K562 (cell line): ENCODE measurements at places on chromosomes 2 and 18. TPM values are rescaled to one million over a fixed set of nuclear protein-coding genes. Genes with fewer than 3 reads are reported as not detected.

DNA sequence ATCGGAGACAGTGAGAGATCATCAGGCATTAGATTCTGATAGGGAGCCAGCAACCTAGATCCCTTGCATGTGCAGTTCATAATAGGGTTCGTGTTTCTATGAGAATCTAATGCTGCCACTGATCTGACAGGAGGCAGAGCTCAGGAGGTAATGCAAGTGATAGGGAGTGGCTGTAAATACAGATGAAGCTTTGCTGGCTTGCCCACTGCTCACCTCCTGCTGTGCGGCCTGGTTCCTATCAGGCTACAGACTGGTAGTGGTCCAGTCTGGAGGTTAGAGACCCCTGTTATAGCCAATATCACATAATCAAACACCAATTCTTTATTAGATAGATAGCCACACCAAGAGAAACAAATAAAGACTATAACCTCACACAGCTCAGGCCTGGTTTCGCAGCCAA is 51.0 kb upstream of the NBEAL1 start:
- no peaks in the 10 kb centered on the region for H3K36me3 ChIP-seq
- H3K27me3 ChIP-seq = no peaks in the 10 kb centered on the region
- no peak overlapping the region for H3K4me3 ChIP-seq
- H3K4me1 ChIP-seq = peaks cover 9% of the 10 kb centered on the region; the same call in 2 of the 3 replicates
- DNase-seq = no peak

- H3K4me3 ChIP-seq = no peak overlapping the region
- no peaks in the 10 kb centered on the region for H3K36me3 ChIP-seq
- DNase-seq = no peak
- H3K27me3 ChIP-seq = no peaks in the 10 kb centered on the region
Observed at GRCh38 chr18:5481621-5482020, 62.2 kb downstream of the EPB41L3 start.

DNA sequence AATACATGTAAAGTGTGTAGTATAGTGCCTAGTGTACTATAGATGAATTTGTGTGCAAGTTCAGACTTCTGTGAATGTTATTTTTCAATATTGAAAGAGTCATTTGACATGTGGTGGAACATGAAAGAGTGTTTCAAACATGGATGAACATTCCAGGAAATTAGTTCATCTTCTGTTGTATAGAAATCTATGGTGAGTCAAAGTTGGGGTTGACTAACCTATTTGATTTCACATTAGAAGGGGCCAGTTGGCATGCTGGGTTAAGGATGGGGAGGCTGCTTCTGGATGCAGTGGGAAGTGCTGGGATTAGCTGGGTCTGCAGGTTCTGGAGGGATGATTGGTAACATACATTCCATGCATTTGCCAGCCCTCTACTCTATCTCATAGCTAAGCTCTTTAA is 50.6 kb downstream of the LYPD6B start:
- H3K27me3 ChIP-seq = no peaks in the 10 kb centered on the region
- no peak overlapping the region for H3K27ac ChIP-seq

DNA sequence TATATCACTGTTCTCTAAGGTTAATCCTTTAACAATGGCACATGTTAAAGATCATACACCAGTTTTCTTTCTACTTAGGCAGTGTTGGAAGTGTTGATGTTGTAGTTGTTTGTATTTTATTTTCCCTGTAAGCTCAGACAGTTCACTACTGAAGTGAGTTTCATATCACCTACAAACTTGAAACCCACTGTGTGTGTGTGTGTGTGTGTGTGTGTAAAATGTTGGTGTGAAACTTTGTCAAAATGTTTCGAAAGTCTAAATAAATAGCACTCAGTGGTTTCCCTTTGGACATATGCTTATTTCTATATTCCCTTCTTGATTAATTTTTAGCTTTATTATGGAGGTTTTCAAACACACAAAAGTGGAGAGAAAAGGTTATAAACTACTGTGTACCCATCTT is 79.8 kb upstream of the CAVIN2 start:
- peaks cover 24% of the 10 kb centered on the region for H3K4me1 ChIP-seq
- no peak for DNase-seq
- H3K27me3 ChIP-seq = no peaks in the 10 kb centered on the region
- H3K27ac ChIP-seq = no peak overlapping the region
- H3K36me3 ChIP-seq = no peaks in the 10 kb centered on the region

DNA sequence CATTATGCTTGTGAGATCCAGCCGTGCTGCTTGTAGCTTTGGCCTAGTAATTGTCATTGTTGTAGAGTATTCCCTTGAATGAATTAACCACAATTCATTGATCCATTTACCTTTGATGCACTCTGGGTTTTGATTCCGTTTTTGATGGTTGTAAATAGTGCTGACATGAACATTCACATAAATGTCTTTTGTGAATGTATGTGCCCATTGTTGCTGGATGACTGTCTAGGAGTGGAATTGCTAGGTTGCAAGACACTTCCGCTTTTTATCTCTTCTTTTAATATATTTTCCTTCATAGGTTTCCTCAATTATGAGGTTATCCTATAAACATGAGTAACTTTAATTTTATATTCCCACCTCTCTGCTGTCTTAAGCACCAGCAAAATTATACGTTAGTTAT is 104.8 kb upstream of the CCDC68 start:
- no peaks in the 10 kb centered on the region for H3K27me3 ChIP-seq
- H3K4me3 ChIP-seq = no peak overlapping the region
- H3K4me1 ChIP-seq = no peaks in the 10 kb centered on the region
- H3K36me3 ChIP-seq = no peaks in the 10 kb centered on the region
- no peak overlapping the region for H3K27ac ChIP-seq

Gene FTCDNL1
- total RNA-seq = 0.58 and 1.0 TPM in 2 replicates

Gene RMDN2
- total RNA-seq = 2.2 and 2.7 TPM in 2 replicates

Gene KCNS3
- 0.25 and 0.75 TPM in 2 replicates for total RNA-seq
